Occipital lobe (tissue), 3 donors: ENCODE measurements at places on chromosomes 1 and 21.

DNA sequence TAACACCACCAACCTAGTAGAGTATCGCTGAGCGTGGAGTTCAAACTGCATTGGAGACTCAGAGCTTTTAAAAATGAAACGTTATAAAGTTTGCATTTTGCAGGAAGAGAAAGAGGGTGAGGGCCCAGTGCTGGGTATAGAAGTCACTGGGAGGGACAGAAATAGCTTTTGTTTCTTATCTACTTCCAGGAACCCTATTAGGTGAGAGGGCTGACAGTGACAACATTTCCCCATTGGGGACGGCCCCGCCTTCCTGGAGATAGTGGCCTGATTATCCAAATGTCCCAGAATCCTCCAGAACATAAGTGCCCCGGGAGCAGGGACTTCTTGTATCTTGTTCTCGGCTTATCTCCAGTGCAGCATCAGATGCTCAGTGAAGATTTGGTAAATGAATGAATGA lies 574.9 kb downstream of the PTPRU start:
- DNase-seq, result no peak

GRCh38 chr21:16863908-16864307 lies 648.9 kb upstream of the CXADR start:
- DNase-seq, result no peak

- DNase-seq, result peak; percentile 91
Measured at GRCh38 chr1:36450270-36450918, at the start of gene OSCP1. TSS of gene OSCP1 (minus strand) at chr1:36450451. CDS start at chr1:36450369, 82 bp downstream.

DNA sequence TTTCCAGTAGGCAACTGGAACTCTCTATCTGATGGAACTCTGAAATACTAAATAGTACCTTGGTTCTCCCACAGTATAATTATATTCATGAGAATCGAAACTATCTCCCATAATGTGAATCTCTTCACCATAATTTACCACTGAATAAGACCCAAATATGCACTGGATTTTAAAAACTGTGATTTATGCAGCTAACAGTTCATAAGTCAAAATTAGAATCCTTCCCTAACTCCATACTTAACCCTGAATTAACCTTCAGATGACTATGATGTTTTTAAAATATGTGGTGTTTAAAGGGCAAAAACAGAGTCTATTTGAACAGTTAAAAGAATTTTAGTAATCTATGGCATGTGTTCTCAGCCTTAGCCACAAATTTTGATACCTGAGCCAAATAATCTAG lies 22.9 kb upstream of the SLC44A3 start:
- DNase-seq, result no peak

DNA sequence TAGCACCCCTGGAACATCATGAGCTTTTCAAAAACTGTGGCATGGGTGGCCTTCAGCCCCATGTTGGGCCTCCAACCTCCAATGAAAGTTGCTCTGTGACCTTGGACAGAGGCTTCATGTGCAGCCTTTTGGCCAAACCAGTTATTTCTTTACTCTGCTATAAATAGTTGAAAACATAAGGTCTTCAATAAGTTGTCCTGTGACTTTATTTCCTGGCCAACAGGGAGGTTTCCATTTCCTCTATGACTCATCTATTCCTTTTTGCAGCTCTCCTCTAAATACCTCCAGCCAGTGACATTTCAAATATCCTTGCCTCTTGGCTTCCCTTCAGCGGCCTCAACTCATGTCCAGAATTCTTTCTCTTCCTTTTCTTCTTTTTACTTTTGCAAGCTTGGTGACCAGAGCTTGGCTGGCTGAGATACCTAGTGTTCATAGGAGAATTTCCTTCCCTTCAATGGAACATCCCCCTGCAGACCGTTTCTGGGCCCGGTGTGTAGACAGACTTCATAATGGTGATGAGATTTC lies 22.7 kb upstream of the TRIM67 start:
- DNase-seq, result no peak

GRCh38 chr1:204331847-204332487 lies 27.8 kb downstream of the PLEKHA6 start:
- no peak for DNase-seq

GRCh38 chr21:25577424-25578055 lies 29.7 kb downstream of the MRPL39 start:
- DNase-seq, result no peak

- DNase-seq, result no peak
Measured at GRCh38 chr21:39014747-39015146, 168.5 kb downstream of the PSMG1 start.

DNA sequence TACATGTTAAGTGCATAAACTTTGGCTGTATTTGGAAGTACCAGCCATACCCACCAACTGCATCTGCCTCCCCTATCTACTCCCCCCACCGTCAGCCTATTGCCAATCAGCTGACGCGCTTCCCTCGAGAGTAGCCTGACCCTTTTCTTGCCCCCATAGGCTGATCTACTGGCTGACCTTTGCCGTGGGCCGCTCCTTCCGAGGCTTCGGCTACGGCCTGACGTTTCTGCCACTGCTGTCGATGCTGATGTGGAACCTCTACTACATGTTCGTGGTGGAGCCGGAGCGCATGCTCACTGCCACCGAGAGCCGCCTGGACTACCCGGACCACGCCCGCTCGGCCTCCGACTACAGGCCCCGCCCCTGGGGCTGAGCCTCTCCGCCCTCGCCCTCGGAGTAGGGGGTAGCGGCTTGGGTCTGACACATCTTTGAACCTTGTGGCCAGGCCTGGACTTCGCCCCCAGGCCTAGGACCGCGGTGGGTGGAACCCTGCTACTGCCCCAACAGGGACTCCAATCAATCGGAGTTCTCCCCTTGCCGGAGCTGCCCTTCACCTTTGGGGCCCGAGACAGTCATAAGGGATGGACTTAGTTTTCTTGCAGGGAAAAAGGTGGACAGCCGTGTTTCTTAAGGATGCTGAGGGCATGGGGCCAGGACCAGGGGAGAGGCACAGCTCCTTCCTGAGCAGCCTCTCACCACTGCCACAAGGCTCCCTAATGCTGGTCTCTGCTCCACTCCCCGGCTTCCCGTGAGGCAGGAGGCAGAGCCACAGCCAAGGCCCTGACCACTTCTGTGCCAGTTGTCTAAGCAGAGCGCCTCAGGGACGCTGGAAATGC lies 4.0 kb downstream of the GLMP start:
- DNase-seq, result peak; percentile 78

- no peak for DNase-seq
Measured at GRCh38 chr1:230381049-230381467, 45.1 kb downstream of the PGBD5 start.

GRCh38 chr1:110601332-110601731 lies 4.8 kb downstream of the KCNA2 start:
- DNase-seq, result no peak

DNA sequence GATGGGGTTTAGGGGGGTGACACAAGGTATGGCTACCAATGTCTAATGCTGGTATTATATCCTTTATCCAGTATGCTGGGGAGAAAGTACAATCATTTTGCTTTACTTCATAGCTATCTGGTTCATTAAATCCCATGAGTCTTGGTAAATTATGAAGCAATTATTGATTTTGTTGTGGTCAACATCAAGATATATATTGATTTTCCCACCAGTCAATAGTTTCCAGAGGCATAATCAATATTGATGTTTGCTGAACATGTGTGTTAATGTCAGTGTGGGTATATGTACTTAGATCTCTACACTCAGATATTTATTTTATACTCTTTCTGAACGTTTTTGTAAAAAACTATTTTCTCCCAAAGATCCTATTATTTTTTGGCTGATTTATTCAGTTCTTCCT lies 155.5 kb downstream of the BACH1 start:
- no peak for DNase-seq

DNA sequence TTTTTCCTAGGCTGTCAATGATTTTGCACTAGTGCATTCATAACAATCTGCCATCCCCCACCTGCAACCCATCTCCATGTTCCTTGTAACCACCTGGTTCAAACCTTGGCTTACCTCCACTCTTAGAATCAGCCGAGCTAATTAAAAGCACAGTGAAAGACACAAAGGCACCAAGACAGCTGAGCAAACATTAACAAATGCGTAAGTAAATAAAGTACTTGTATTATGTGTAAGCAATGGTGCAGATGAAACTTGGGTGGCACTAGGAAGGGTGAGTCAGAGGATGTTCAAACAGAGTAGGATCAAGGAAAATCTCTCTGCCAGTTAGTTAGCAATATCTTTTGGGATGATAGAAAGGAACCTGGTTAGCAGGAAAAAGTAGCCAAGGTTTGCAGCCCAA lies 5.1 kb upstream of the FOXJ3 start:
- no peak for DNase-seq

DNA sequence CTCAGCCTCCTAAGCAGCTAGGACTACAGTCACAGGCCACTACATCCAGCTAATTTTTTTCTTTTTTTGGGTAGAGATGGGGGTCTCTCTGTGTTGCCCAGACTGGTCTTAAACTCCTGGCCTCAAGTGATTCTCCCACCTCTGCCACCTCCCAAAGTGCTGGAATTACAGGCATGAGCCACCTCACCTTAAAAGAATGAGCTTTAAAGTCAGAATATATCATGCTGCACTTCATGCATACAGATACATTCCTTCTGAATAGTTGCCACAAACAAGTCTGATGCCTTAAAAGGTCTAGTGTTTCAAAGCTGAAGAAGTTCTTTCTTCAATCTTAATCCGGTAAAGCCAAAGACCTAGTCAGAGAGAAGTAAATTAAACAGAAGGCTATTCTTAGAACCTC lies 23.8 kb upstream of the CPLANE2 start:
- no peak for DNase-seq

DNA sequence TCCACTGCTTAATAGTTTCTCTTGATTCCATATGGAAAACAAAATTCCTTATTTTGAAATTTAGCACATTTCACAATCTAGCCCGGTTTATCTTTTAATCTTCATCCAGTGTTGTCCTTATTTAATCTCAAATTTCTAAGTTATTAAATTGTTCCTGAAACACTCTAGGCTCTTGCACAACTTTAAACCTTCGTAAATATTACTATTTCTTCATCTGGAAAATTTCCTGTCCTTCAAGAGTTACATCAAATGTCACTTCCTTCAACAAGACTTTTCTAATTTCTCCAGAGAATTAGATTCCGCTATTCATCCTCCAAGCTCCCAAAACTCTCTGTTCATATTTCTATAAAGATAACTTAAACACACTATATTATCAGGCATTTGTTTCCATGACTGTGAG lies 6.5 kb downstream of the FMO5 start:
- no peak for DNase-seq

- no peak for DNase-seq
Measured at GRCh38 chr1:183645531-183645930, 7.6 kb downstream of the APOBEC4 start.

DNA sequence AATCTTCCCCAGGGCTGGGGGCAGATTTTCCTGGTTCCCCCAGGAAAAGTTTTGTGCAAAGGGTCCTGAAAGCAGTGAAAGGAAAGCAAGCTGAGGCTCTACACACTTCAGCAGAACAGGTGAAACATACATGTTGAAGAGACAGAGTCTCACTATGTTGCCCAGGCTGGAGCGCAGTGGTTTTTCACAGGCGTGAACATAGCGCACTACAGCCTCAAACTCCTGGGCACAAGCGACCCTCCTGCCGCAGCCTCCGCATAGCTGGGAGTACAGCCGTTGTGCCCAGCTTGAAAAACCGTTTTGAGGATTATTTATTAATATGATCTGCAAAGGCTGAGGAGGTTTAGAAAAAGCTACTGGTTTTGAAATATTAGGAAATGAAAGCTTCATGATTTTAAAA lies 11.8 kb downstream of the PRDM15 start:
- DNase-seq, result no peak

GRCh38 chr1:40625476-40626382 lies 39.8 kb downstream of the RIMS3 start:
- no peak for DNase-seq

DNA sequence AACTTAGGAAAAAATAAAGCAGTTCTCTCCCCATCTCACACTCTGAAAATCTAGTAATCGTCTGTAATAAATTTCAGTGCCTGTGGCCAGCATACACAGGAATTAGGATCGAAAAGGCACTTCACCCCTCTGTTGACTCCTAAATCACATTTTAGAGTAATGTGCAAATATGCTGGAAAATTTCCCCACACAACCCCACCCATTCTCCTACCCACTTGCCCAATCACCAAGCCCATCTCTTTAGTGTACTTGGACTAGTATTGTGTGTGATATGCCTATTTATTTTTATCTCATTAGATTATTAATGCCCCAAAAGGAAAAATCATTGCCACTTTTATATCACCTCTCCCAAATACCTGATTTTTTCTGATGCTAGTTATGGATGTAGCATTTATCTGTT lies 323.3 kb downstream of the ASTN1 start:
- DNase-seq, result no peak

GRCh38 chr1:2314273-2314802 lies 77.0 kb downstream of the MORN1 start:
- no peak for DNase-seq

- no peak for DNase-seq
Measured at GRCh38 chr1:102531036-102531435, 534.3 kb upstream of the OLFM3 start.

- no peak for DNase-seq
Measured at GRCh38 chr1:42931911-42932422, 26.7 kb downstream of the SLC2A1 start.

DNA sequence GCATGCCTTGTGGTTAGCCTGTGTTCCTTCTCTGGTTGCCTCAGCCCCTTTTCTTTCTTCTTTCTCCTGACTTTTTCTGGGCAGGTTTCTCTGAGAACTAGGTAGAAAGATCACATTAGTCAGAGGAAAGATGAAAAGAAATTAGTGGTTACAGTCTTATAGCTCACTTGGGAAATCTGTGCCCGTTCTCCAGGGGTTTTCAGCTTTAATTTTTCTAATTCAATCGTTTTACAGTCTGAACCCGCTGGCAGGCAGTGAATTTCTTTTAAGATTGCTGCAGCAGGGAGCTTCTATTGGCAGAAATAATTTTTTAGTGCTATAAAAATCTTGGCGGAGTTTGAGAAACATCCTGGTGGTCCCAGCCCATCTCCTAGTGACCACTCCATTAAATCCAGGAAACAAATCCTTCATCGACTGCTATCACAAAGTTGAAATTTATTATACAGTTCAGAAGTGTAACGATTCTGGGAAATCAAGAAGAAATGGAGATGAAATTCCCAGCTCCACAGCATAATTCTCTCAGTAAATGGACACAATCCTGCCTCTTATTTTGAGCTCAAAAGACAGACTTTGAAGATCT lies 113.1 kb downstream of the PCP4 start:
- DNase-seq, result no peak

- no peak for DNase-seq
Measured at GRCh38 chr1:150406483-150406882, 42.5 kb downstream of the RPRD2 start.
